ENCODE measurements at places on chromosomes 12 and 14. TPM values are rescaled to one million over a fixed set of nuclear protein-coding genes. Genes with fewer than 3 reads are reported as not detected.
A peak's percentile ranks its signal among the peaks of the same experiment; 100 is the strongest.

DNA sequence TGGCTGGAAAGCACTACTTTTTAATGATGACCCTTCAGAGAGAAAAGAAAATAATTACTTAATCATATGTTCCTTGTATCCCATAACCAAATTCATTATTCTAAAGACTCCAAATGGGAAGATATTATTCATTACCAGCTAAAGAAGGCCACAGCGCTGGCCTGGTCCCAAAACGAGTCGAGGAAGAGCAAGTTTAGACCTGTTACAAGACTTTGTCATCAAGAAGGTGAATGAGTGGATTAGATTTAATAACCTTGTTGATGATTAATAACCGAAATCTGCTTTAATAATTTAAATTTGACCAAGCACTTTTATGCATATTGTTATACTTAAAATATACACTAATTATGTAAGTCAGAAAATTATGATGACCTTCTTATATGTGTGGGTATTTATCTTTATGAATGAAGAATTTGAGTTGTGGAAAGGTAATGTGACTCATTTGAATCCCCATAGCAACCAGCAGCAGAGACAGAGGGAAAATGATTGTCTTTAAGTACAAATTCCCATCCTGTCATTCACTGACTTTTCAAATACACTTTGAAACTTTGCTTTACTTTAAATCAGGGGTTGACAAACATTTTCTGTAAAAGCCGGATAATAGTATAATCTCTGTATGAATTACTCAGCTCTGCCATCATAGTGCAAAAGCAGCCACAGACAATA lies 200.3 kb upstream of the NPAS3 start:
- no peaks in the 10 kb centered on the region for H3K36me3 ChIP-seq
- H3K27me3 ChIP-seq = no peaks in the 10 kb centered on the region
- H3K27ac ChIP-seq = no peak overlapping the region
- H3K4me1 ChIP-seq = no peaks in the 10 kb centered on the region

DNA sequence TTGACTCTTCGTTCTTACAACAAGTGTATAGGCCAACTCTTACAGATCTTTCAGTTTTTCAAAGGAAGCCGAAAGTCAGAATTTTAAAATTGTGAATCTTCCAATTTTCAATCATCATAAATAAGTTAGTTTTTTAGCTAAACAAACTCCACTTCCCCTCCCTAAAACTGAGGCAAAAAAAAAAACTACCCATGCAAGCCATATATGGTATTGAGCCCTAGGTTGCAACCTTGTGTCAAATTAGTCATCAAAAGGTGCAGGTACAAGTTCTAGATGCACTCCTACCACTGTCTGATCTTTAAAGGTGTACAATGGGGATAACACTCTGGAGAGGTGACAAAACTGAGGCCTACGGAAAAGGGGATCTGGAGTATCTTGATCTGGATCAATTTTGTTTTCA lies 97.9 kb downstream of the PAWR start:
- no peaks in the 10 kb centered on the region for H3K27me3 ChIP-seq
- no peak overlapping the region for H3K4me3 ChIP-seq
- H3K4me1 ChIP-seq = no peaks in the 10 kb centered on the region
- no peak for DNase-seq
- no peak overlapping the region for H3K27ac ChIP-seq

DNA sequence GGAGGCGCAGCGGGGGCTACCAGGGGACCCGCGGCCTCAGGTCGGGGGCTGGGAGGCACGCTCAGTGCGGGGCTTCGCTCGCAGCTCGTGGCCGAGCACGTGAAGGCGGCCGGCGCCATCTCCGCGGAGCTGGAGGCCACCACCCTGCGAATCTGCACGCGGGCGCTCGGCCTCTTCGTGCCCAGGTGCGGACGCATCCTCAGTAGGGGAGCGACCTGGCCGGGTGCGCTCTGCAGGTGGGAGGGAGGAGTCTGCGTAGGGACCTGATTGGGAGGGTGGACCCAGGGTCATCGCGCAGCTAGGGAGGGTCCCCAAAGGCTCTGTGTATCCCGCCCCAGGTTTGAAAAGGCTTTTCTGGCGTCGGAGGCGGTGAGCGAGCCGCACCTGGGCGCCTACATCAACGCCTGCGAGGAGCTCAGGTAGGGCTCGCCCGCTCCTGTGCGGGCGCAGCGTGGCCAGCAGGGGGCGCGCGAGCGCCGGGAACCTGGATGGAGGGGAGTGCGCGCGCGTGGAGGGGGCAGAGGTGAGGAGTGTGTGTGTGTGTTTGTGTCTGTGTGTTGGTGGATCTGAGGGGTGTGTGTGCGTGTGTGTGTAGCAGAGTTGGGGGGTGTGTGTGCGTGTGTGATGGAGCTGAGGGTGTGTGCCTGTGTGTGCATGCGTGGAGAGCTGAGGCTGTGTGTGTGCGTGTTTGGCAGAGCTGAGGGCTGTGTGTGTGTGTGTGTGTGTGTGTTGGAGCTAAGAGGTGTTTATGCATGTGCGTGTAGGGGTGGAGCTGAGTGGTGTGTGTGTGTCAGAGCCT lies 10.3 kb downstream of the EXOC3L4 start:
- no peaks in the 10 kb centered on the region for H3K36me3 ChIP-seq
- peak; percentile 74 for DNase-seq
- peaks cover 6% of the 10 kb centered on the region for H3K4me1 ChIP-seq
- H3K4me3 ChIP-seq = no peak overlapping the region
- H3K27me3 ChIP-seq = peaks cover 30% of the 10 kb centered on the region

GRCh38 chr12:67193704-67194103 lies 75.5 kb upstream of the CAND1 start:
- no peak overlapping the region for H3K27ac ChIP-seq
- DNase-seq = peak; percentile 44
- no peaks in the 10 kb centered on the region for H3K4me1 ChIP-seq
- H3K4me3 ChIP-seq = no peak overlapping the region
- H3K27me3 ChIP-seq = peaks cover 5% of the 10 kb centered on the region

DNA sequence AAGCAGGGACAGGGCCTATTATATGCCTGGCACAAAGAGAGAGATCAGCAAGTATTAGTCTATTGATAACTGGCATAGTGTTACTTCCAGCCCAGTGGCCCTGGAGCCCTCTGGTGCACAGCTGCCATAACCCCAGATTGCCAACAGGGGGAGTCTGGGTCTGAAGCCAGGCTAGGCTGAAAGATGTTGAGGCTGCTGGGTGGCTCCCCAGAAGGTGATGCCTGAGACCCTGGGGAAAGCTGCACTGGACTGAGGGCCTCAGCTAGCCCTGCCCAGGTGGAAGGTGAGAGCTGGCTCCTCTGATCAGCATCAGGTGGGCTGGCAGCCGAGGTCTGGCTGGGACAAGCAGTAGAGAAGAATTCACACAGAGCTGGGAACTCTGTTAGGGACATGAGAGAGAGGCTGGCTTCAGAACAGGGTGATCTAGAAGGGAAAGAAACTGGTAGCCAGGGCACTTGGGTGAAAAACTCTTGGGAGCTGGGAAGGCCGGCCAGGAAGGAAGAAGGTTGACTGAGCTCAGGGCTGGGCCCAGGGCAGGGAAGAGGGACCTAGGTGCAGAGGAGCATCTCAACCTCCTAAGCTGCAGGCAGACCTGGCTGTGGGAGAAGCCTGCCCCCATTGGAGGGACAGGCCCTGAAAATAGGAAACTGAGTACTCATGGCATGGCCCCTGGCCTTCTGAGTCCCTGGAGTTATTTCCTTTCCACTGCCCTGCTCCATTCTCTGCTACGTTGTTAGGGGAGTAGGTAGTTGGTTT lies 3.9 kb downstream of the GZMH start:
- peak; percentile 87 for DNase-seq
- peak overlapping the region; percentile 72 for H3K4me3 ChIP-seq
- peak overlapping the region; percentile 93 for H3K27ac ChIP-seq

GRCh38 chr12:99746538-99746937 lies 99.0 kb downstream of the GARIN6 start:
- DNase-seq = no peak
- no peaks in the 10 kb centered on the region for H3K36me3 ChIP-seq
- no peaks in the 10 kb centered on the region for H3K4me1 ChIP-seq
- H3K27ac ChIP-seq = no peak overlapping the region

DNA sequence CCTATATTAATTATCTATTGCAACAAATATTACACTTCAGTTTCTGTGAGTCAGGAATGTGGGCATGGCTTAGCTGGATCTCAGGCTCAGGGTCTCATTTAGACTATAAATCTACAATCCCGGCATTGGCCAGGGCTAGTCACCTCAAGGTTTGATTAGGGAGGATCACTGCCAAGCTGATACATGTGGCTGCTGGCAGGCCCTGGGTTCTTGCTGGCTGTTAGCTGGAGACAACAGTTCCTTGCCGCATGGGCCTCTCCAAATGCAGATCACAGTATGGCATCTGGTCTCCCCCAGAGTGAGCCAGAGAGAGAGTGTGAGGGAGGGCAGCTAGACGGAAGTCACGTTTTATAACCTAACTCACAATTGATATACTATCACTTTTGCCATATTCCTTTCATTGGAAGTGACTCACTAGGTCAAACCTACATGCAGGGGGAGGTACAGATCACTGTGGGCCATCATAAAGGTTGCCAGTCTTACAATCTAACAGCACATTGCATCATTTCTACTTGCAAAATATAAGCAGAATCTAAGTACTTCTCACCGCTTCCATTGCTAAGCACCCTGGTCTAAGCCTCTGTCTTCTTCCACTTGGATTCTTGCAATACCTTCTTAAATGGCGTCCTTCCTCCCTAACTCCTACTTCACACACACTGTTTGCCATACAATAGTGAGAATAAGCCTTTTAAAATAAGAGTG lies 174.0 kb upstream of the ARHGAP5 start:
- no peak for DNase-seq
- H3K27me3 ChIP-seq = peaks cover 4% of the 10 kb centered on the region
- H3K36me3 ChIP-seq = no peaks in the 10 kb centered on the region

DNA sequence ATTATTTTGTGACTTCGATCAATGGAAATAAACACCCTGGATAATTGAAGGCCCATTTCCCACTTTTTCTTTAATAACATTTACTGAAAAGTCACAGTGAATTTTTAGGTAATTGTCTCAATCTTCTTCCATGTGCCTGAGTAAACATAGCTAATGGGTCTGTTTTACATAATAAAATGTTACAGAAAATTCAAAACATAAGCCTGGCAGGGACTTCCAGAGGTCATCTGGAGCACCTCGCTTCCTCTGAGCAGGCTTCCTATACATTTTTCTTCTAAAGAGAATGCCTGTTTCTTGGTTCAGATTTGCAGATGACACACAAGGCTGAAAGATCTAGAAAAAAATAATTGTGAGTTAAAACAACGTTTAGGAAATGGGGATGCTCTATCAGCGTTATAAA lies 183.8 kb upstream of the PDE3A start:
- H3K4me3 ChIP-seq = no peak overlapping the region
- no peaks in the 10 kb centered on the region for H3K36me3 ChIP-seq
- no peak overlapping the region for H3K27ac ChIP-seq
- H3K4me1 ChIP-seq = no peaks in the 10 kb centered on the region
- DNase-seq = no peak

- no peak overlapping the region for H3K27ac ChIP-seq
- no peaks in the 10 kb centered on the region for H3K4me1 ChIP-seq
- H3K27me3 ChIP-seq = no peaks in the 10 kb centered on the region
- no peak for DNase-seq
- no peak overlapping the region for H3K4me3 ChIP-seq
Measured at GRCh38 chr14:38469156-38469555, 213.3 kb upstream of the CLEC14A start.

DNA sequence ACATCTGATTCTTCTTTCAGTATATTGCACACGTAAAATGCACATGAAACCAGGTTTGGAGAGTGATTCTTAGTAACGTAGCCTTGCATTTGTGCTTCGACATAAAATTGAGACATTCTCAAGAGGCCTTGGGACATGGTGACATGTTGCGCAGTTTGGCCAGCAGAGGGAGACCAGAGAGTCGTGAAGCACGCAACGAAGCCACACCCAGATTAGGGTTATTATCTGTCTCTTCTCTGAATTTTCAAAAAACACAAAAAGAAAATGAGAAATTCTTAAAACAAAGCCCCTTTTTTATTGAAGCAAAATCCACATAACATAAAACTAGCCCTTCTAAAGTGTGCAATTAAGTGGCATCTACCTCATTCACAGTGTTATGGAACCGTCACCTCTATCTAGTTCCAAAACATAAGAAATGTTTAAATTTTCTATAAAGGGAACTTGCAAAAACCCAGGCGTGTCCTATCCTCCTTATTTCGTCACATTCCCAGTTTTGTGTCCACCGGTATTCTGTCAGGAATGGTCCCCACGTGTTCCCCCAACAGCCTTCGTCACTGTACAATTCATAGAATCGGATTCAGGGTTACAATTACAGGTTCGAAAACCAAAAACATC lies 108.8 kb upstream of the ATF7IP start:
- H3K27me3 ChIP-seq = no peaks in the 10 kb centered on the region
- H3K36me3 ChIP-seq = peaks cover 37% of the 10 kb centered on the region
- H3K27ac ChIP-seq = peak overlapping the region; percentile 99
- H3K4me1 ChIP-seq = peaks cover 60% of the 10 kb centered on the region

- H3K4me1 ChIP-seq = peaks cover 28% of the 10 kb centered on the region
- no peaks in the 10 kb centered on the region for H3K27me3 ChIP-seq
- no peak overlapping the region for H3K27ac ChIP-seq
- no peak for DNase-seq
Measured at GRCh38 chr14:20418501-20418909, 5.2 kb upstream of the TEP1 start.

GRCh38 chr12:65742018-65743010 lies 82.0 kb upstream of the HMGA2 start:
- no peak for DNase-seq
- H3K27ac ChIP-seq = no peak overlapping the region
- peak overlapping the region; percentile 69 for H3K4me3 ChIP-seq
- H3K27me3 ChIP-seq = peaks cover 22% of the 10 kb centered on the region
- H3K4me1 ChIP-seq = peaks cover 13% of the 10 kb centered on the region
- H3K36me3 ChIP-seq = no peaks in the 10 kb centered on the region

DNA sequence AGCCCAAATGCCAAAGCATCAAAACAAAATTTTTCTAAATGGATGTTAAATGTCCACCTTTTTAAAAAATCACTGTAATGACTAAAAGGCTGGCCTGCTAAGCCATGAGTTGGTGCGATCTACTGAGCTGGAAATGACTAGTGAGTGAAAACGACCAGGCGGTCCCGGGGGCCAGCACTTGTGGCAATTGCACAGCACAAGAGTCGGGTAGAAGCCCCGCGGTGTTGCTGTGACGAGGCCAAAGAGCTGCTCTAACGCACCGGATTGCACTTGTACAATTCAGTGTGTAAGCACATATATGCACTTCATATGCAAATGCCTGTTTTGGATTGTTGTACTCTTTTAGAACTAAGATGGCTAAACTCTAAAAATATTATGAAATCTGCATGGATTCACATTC lies 64.1 kb upstream of the DYNC1H1 start:
- H3K27me3 ChIP-seq = no peaks in the 10 kb centered on the region
- no peaks in the 10 kb centered on the region for H3K4me1 ChIP-seq
- H3K4me3 ChIP-seq = no peak overlapping the region
- no peak overlapping the region for H3K27ac ChIP-seq
- DNase-seq = no peak
- peaks cover 73% of the 10 kb centered on the region for H3K36me3 ChIP-seq

Gene COL2A1
- not detected for total RNA-seq

Gene TOGARAM1
- total RNA-seq = 8.9 TPM

Gene ARMH4
- not detected for total RNA-seq

Gene TMEM119
- not detected for total RNA-seq

Gene HOXC5
- not detected for total RNA-seq

Gene ST8SIA1
- 0.34 TPM for total RNA-seq

Gene POTEM
- total RNA-seq = not detected

Gene PZP
- total RNA-seq = not detected

Gene CCDC197
- total RNA-seq = not detected

Gene MMP17
- not detected for total RNA-seq

Gene METTL1
- total RNA-seq = 26.3 TPM
